AG08396 (cell line): ENCODE measurements at places on chromosomes 3 and 15.

- DNase-seq, result peak; percentile 22
These were observed 820 bp upstream of the HMCES start for GRCh38 chr3:129277829-129278271.

DNA sequence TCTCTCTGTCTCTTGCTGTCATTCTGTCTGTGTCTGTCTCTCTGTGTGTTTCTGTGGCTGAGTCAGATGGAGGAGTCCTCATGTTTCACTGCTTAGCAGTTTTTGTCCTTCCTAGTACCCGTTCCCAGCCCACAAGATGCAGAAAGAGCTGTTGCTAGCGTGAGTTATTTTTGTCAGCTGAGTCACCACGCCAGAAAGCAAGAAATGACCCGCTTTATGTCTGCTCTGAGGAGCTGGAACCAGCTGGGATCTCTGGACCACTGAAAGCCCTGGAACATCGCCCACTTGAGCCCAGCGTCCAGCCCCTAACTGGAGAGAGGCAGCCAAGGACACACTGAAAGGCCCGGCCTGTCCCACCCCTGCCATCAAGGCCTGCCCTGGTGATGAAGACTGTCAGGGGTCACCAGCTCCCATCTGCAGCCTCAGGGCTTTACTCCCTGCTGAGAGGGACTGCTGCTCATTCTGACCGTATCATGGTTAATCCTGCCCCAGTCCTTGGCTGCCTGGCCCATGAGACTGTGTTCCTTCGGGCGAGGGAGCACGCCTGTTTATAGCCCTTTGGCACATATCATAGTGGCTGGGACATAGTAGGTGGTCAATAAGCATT, 101.7 kb upstream of the TPM1 start:
- peak; percentile 90 for DNase-seq

DNA sequence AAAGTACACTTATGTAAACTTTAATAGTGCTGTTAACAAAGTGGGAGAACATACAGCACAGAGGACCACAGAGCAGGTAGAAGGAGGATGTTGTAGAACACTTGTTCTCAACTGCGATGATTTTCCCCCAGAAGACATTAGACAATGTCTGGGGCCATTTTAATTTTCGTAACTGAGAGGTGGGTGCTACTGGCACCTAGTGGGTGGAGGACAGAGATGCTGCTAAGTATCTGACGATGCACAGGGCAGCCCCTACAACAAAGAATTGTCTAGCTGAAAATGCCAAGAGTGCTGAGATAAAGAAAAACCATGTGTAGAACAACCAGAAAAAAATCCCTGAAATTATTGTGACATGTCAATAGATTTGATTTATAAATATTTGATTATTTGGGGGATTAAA, 5.0 kb upstream of the KBTBD8 start:
- DNase-seq, result no peak

- DNase-seq, result peak; percentile 30
These were observed 64.3 kb downstream of the FNDC3B start for GRCh38 chr3:172103724-172104123.

GRCh38 chr3:71153713-71154112, 429.8 kb downstream of the FOXP1 start:
- DNase-seq, result no peak

GRCh38 chr3:111856501-111856900, 2.6 kb upstream of the PHLDB2 start:
- no peak for DNase-seq
